IPS DF 19.7 (cell line): ENCODE measurements at places on chromosomes 2 and 18.

DNA sequence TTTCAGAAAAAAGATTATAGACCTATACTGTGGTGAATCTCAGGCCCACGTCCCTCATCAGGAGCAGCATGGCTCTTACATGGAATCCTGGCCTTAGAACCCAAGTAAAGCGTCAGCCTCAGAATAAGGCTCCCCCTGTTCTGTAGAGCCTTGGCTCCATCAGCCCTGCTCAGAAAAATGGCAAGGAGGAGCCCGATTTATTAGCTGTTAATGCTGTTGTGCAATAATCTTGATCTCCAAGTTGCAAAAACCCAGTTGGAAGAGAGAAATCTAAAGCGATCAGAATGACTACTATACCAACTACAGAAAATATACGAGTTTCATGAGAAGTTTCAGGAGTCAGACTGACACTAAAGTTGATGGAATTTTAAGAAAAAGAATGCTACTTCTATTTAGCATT, 35.6 kb upstream of the CTAGE1 start:
- DNase-seq, result no peak

GRCh38 chr2:157761520-157761919, 114.6 kb downstream of the ACVR1 start:
- no peak for DNase-seq

DNA sequence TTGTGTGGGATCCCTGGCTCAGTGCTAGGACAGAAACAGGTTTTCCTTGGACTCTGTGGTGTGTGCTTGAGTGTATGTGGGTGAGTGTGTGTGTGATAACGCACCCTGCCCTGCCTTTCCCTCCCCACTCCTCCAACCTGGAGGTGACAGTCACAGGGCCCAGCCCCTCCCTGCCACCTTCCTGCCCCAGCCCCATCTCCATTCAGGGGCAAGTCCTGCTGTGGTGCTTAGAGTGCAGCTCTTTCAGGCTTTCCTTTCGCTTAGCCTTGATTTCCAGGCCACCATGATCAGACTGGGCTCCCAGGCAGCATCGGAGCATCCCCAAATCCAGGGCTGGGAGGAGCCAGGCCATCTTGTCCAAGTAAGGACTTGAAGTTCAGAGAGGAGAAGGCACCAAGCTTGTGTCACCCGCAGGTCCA, 185.2 kb downstream of the ZFP36L2 start:
- DNase-seq, result no peak

DNA sequence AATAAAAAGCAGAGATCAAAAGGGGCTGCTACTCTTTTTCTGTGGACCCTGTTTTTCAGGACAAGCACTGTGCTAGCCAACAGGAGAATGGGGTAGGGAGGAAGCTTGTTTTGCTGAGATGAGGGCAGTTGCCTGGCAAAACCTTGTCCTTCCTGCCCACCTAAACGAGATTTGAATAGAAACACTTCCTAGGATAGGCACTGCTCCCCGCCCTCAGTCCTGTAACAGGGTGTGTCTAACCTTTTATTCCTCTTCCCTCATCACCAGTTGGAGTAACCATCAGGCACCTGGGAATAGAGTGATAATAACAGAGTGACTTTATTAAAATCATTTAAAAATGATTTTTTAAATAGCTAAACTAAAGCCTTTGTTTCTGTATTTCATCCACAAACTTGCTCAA, 368.8 kb downstream of the LNPK start:
- DNase-seq, result no peak

GRCh38 chr2:30708491-30709290, 98.6 kb downstream of the CAPN13 start:
- DNase-seq, result no peak
